ENCODE measurements at places on chromosomes 16 and 17. TPM values are rescaled to one million over a fixed set of nuclear protein-coding genes. Genes with fewer than 3 reads are reported as not detected.

Gene DUS2
- total RNA-seq = 15.1 TPM

Gene TNFSF13
- 161 TPM for total RNA-seq

Gene STARD3
- 76.6 TPM for total RNA-seq

Gene SLC52A1
- total RNA-seq = 0.86 TPM

Gene KRT222
- 1.3 TPM for total RNA-seq

Gene HBZ
- not detected for total RNA-seq

- no peaks in the 10 kb centered on the region for H3K27me3 ChIP-seq
- no peak for DNase-seq
- no peak overlapping the region for H3K27ac ChIP-seq
Observed at GRCh38 chr16:82993926-82994325, 367.2 kb downstream of the CDH13 start.

- DNase-seq = no peak
- peaks cover 47% of the 10 kb centered on the region for H3K27me3 ChIP-seq
- no peak overlapping the region for H3K4me3 ChIP-seq
- no peak overlapping the region for H3K27ac ChIP-seq
- no peaks in the 10 kb centered on the region for H3K36me3 ChIP-seq
Observed at GRCh38 chr16:89173174-89173921, 1.8 kb downstream of the CDH15 start.

DNA sequence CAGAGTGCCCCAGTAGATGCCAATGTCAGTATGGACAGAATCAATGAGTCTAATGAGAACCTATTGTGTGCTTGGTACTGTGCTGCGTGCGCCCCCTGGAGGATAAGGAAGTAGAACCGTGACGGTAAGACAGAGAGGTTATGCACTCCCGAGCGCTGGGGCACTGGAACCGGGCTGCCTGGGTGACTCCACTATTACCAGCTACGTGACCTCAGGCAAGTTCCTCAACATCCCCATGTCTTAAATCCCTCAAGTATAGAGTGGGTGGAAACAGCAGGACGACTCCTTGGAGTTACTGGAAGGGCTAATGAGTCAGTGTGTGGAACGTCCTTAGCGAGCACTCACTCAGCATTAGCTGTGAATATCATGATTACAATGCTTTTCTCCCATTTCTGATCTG lies 16.2 kb downstream of the CHST4 start:
- H3K4me3 ChIP-seq = no peak overlapping the region
- no peaks in the 10 kb centered on the region for H3K4me1 ChIP-seq

- H3K4me3 ChIP-seq = no peak overlapping the region
- H3K4me1 ChIP-seq = no peaks in the 10 kb centered on the region
- no peaks in the 10 kb centered on the region for H3K27me3 ChIP-seq
- no peaks in the 10 kb centered on the region for H3K36me3 ChIP-seq
Observed at GRCh38 chr17:8101721-8102120, 14.2 kb upstream of the ALOX12B start.

GRCh38 chr16:49763826-49764225 lies 92.1 kb downstream of the ZNF423 start:
- no peak overlapping the region for H3K4me3 ChIP-seq
- H3K27ac ChIP-seq = no peak overlapping the region
- H3K4me1 ChIP-seq = peaks cover 8% of the 10 kb centered on the region
- no peaks in the 10 kb centered on the region for H3K36me3 ChIP-seq
- DNase-seq = no peak

DNA sequence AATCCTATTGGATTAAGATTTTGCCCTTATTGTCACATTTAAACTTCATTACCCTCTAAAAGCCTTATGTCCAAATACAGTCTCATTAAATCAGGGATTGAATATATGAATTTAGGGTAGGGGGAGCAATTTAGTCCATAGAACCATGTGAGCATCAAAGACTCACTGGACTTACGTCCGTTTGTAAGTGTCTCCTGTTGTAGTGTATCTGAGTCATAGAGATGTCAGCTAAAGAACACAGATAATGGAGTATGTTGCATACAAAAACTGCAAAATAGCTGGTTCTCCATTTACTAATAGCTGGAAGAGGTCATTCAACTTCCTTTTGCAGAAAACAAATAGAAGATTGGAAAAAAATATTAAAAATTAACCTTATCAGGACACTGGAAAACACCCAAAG lies 599.1 kb upstream of the SOX9 start:
- no peak overlapping the region for H3K27ac ChIP-seq
- no peaks in the 10 kb centered on the region for H3K4me1 ChIP-seq
- H3K4me3 ChIP-seq = no peak overlapping the region
- no peaks in the 10 kb centered on the region for H3K27me3 ChIP-seq
- no peaks in the 10 kb centered on the region for H3K36me3 ChIP-seq
- no peak for DNase-seq

GRCh38 chr16:49590166-49590871 lies 216.7 kb downstream of the C16orf78 start:
- no peaks in the 10 kb centered on the region for H3K27me3 ChIP-seq
- no peak overlapping the region for H3K27ac ChIP-seq
- H3K4me1 ChIP-seq = peaks cover under 1% of the 10 kb centered on the region
- H3K36me3 ChIP-seq = no peaks in the 10 kb centered on the region

DNA sequence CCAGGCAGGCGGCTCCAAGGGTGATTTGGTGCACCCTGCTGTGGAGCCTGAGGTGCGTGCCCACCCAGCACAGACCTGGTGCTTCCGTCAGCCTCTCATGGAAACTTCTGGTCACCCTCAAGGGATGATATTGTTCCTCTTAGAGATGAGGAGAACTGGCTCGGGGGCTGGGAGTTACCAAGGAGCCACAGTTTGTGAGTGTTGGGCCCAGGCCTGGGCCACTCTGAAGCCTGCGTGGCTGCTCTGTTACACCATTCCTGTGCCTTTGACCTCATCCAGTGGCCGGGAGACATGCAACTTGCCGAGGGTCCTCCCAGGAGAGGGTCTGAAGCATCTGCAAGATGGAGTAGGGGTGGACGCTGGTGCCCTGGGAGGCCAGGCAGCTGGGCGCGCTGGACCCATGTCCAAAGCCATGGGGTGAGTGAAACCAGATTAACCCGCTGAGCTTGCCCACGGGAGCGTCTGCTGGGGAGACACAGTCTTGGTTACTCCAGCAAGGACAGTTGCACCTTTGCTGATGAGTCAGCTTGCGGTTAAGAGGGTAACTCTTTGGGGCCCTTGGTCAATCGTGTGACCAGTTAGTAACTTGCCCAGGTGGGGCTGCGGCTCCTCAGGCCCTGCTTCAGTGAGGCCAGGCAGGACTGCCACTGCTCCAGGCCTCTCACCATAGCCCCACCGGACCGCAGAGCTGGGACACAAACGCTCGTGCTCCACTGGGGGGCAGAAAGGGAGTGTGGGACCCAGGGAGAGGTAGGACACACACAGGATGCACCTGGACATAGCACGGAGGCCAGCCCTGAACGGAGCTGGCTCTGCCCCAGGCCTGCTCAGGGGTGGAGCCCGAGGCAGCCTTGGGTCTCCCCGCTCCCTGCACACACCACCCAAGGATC lies 7.5 kb downstream of the C16orf90 start:
- H3K36me3 ChIP-seq = peaks cover 52% of the 10 kb centered on the region
- no peaks in the 10 kb centered on the region for H3K4me1 ChIP-seq
- no peak for DNase-seq
- H3K27ac ChIP-seq = no peak overlapping the region
- H3K4me3 ChIP-seq = no peak overlapping the region
- H3K27me3 ChIP-seq = no peaks in the 10 kb centered on the region

- peaks cover 10% of the 10 kb centered on the region for H3K4me1 ChIP-seq
- no peaks in the 10 kb centered on the region for H3K27me3 ChIP-seq
Observed at GRCh38 chr16:85104147-85104546, 8.1 kb downstream of the CIBAR2 start.
